ENCODE measurements at places on chromosomes 1 and 21. TPM values are rescaled to one million over a fixed set of nuclear protein-coding genes. Genes with fewer than 3 reads are reported as not detected.

- DNase-seq, result no peak
These were observed 36.1 kb downstream of the DEGS1 start for GRCh38 chr1:224219011-224219611.

GRCh38 chr1:53704804-53705445 lies 34.0 kb downstream of the GLIS1 start:
- no peak for DNase-seq

GRCh38 chr21:41009398-41010100 lies 158.4 kb upstream of the BACE2 start:
- no peak for DNase-seq

DNA sequence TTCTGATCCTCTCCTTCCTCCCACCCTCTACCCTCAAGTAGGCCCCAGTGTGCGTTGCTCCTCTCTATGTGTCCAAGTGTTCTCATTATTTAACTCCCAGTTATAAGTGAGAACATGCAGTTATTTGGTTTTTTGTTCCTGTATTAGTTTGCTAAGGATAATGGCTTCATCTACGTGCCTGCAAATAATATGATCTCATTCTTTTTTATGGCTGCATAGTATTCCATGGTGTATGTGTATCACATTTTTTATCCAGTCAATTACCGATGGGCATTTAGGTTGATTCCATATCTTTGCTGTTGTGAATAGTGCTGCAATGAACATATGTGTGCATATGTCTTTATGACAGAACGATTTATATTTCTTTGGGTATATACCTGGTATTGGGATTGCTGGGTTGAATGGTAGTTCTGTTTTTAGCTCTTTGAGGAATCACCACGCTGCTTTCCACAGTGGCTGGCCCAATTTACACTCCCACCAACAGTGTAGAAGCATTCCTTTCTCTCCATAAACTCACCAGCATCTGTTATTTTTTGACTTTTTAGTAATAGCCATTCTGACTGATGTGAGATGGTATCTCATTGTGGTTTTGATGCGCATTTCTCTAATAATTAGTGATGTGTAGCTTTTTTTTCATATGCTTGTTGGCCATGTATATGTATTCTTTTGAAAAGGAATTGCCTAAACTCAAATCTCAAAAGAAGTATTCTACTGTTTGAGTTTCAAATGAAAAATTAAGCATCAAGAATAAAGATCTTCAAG lies 116.9 kb downstream of the ETS2 start:
- no peak for DNase-seq

GRCh38 chr1:30812076-30812475 lies 54.5 kb upstream of the LAPTM5 start:
- no peak for DNase-seq

- DNase-seq, result no peak
These were observed 673 bp upstream of the DHCR24 start for GRCh38 chr1:54887665-54888071.

- DNase-seq, result no peak
These were observed 3.0 kb upstream of the PGM1 start for GRCh38 chr1:63590166-63590560.

DNA sequence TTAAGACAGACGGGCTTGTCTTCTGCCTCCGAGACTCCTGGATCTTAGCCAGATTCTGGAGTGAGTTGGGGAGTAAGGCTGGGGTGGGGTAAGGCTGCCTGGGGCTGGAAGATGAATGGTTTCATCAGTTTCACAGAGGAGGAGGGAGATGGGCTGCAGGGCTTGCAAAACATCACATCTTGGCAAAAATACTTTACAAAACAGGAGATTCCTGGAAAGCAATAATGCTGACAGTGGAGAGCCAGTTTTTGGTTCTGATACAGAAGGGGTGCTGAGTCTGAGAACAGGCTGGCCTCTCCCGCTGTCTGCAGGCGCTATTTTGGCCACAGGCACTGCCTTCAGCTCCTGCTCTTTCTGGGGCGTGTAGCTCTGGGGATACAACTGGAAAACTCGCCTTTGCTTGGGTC lies 83.4 kb upstream of the KCNE2 start:
- DNase-seq, result peak; percentile 61

GRCh38 chr1:62796221-62796620 lies 12.3 kb downstream of the ATG4C start:
- DNase-seq, result no peak

- peak; percentile 85 for DNase-seq
These were observed 636 bp upstream of the CAMK2N1 start for GRCh38 chr1:20486457-20487235.

- DNase-seq, result no peak
These were observed 3.3 kb downstream of the ALDH9A1 start for GRCh38 chr1:165695031-165695430.

- no peak for DNase-seq
These were observed 20.6 kb downstream of the INPP5B start for GRCh38 chr1:37926038-37926924.

GRCh38 chr1:223547316-223548114 lies 118.0 kb downstream of the CAPN8 start:
- DNase-seq, result no peak

GRCh38 chr1:210234329-210234757 lies 1.7 kb downstream of the SERTAD4 start:
- DNase-seq, result no peak

- no peak for DNase-seq
These were observed 19.2 kb upstream of the SLC44A5 start for GRCh38 chr1:75630004-75630594.

DNA sequence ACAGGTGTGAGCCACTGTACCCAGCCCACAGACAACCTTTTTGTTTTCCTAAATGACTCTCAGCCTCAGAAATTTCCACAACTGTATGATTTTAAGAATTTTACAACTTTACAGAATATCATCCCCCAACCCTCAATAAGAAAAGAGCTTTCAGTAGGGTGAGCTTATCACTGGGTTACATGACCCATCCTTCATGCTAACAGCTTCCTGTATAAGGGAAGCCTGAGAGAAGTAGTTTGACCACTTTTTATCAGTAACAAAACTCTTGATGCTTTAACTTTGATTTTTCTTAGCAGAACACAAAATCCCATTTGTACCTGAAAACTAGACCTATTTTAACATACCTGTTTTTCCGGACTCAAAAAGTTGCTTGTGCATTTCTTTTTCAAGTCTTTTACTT lies 9.7 kb upstream of the MYBPHL start:
- DNase-seq, result no peak

- DNase-seq, result no peak
These were observed 28.9 kb downstream of the INAVA start for GRCh38 chr1:200923601-200924000.

DNA sequence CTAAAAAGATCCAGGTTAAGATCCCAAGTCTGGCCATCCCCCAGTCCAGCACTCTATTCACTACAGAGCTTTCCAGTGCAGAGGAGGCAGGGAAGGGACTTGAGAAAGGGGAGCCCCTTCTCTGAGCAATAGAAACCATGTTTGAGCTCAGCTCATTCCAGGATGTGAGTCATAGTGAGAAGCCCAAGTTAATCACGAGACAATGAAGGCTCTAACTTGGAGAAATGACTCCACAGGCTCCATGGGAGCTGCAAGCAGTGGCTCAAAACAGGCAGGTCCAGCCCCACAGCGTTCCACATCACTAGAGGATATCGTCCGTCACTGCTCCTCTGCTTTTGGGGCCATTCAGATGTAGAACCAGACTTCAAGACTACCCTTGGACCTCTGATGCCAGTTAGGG lies 59.1 kb downstream of the CAMK2N1 start:
- DNase-seq, result no peak

DNA sequence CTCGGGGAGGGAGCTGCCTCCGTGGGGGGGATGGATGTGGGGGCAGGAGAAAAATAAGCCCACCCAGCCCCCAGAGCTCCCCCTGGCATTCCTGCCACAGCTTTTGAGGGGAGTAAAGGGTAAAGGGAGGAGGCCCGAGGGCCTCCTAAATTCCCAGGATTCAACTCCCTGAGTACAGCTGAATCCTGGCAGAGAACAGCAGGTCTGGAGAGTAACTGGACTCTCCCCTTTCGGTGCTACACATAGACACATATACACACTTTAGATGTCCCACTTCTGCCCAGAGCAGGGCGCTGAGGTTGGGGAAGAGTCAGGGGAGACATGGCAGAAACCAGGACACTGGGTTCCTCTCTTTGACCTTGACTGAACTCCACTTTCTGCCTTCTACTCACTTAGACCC lies 3.0 kb downstream of the KIRREL1 start:
- no peak for DNase-seq

GRCh38 chr1:26156285-26157038 lies 2.4 kb upstream of the FAM110D start:
- peak; percentile 79 for DNase-seq

GRCh38 chr1:38454236-38454635 lies 405.3 kb downstream of the RRAGC start:
- no peak for DNase-seq

- DNase-seq, result no peak
These were observed 1.5 kb downstream of the CSDE1 start for GRCh38 chr1:114756009-114756892.

DNA sequence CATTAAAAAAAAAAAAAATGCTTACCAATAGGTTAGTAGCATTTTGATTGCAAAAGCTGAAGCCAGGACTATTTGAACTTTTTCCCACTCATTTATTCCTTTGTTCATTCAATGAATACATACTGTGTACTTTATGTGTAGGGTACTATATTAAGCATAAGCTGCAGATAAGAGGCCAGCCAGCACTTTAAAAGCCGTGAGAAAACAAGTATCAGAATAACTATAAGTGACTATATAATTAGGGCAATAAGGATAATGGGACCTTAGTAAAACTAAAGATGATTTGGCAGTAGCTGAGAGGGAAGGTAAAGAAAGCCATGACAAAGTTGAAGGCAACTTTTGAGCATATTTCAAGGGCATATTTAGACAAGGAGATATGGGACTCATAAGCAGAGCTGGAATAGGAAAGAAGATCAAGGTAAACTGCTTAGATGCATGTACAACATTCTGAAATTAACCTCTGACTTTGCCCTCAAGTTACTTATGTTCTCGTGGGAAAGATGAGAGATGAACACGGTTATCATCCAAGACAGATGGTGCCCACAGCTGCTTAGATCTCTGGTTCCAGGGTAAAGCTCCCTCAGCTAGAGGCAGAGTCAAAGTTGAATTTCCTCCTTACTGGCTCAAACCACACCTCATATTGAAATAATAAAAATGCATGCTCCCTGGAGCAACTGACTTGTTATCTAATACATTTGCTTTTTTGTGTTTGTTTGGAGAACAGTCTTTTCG lies 44.0 kb upstream of the FMO2 start:
- DNase-seq, result no peak

DNA sequence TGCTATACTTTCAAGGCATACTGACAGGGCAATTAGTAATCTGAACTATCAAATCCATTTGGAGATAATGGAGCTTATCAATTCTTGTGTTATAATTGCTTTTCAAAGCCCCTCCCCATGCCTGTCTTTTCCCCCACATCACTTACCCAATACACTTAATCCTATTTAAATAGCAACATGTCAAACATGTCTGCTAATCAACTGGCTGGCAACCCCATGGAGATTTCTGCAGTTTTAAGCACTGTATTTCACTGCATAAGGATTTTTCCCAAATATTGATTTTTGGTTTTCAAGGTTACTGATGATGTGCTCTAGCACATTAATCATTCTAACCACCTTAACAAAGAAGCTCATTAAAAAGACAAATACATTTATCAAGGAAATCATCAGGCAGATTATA lies 800.3 kb downstream of the PLA2G4A start:
- DNase-seq, result no peak

DNA sequence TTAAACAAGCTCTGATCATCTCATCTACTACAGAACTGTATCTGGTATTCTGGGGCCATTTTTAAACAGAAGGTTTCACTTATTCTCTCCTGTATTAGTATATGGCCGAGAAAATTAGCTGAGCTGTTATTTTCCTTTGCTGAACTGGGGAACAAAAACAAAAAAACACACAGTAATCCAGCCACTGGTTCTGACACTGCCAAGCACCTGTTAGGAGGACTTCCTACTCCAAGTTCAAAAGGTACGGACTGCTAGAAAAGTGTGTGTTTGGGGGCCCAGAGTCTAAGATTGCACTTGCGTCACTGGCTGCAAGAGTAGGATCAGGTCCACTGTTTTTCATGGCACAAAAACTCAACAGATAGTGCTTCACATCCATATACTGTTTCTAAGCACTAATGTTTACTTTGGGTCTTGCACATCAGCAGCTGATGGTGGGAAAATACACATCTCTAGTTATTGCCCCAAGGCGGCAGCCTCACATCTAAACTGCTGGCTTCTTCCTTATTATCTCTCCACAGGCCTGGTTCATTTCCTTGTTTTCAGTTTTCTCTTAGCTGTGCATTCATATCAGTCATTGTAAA lies 226.1 kb downstream of the FGGY start:
- DNase-seq, result no peak

DNA sequence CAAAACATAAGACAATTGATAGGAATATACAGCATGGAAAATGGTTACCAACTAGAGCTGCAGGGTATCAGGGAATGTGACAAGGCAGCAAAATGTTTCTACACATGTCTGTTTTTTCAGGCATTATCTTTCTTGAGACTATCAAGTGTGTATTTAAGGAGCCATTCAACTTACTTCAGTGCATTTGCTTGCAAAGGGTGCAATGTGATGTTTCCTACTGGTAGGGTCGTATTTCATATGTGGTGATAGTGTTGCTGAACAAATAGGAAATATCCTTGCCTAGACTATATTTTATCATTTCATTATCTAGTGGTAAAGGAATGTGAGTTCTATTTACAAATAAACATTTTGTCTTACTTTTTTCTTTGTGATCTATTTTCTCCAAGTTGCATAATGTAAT lies 42.4 kb downstream of the PTPRC start:
- no peak for DNase-seq

DNA sequence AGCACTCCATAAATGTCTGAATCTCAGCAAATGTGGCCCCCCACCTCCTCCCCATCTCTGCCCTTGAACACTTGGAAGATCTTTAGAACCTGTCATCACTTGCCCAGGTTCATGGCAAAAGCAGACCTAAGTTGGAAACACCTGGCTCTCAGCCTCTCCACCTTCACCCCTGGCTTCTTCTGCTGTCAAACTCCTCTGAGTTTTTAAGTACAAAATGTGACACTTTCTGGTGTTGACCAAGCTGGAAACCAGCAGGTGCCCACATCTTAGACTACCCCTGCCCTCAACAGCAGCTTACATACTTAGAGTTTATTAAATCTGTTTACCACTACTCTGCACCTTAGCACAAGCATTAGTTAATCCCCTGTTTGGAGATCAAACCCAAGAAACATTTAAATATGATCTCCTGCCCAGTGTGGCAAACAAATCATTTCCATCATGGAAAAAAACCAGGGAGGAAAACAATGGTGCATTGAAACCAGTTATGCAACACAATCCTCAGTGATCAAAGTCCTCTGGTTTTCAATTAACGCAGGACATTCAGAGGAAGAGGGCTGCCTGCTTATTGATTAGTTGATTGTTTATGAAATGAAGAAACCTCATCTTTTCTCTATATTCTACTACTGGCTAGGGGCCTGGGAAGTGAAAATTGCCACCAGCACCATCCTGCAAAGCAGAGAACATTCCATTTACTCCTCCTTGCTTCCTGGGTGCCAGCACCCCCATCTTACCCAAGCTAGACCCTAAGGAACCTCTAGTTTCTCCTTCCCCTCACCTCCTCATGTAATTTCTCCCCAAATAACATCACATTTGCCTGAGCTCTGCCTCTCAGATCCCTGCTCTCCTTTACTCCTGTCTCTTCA lies 139.4 kb upstream of the RAB4A start:
- no peak for DNase-seq

GRCh38 chr1:17409391-17409811 lies 30.1 kb downstream of the RCC2 start:
- peak; percentile 68 for DNase-seq

Gene PSEN2
- 22.8 TPM for total RNA-seq

Gene ANGPTL3
- total RNA-seq, result not detected

Gene GRIK1
- total RNA-seq, result not detected

Gene DYRK3
- total RNA-seq, result 22.2 TPM

Gene AIDA
- total RNA-seq, result 52.7 TPM

Gene KCNA10
- total RNA-seq, result not detected

Gene UTS2
- total RNA-seq, result not detected

Gene DENND2C
- 4.2 TPM for total RNA-seq

Gene ANGPTL7
- total RNA-seq, result 1.0 TPM

Measured in left ventricle myocardium superior (tissue), 1 donor.